Stimulated activated CD8-positive, alpha-beta memory T cell treated with anti-CD3 and anti-CD28 coated beads, Interleukin-12 subunit alpha, Interleukin-12 subunit beta, amount 100 ng/mL, for 1 hour (primary cell): ENCODE measurements at places on chromosomes 3 and 15.

GRCh38 chr3:72505539-72506405 is 342.5 kb downstream of the SHQ1 start:
- DNase-seq, result no peak

DNA sequence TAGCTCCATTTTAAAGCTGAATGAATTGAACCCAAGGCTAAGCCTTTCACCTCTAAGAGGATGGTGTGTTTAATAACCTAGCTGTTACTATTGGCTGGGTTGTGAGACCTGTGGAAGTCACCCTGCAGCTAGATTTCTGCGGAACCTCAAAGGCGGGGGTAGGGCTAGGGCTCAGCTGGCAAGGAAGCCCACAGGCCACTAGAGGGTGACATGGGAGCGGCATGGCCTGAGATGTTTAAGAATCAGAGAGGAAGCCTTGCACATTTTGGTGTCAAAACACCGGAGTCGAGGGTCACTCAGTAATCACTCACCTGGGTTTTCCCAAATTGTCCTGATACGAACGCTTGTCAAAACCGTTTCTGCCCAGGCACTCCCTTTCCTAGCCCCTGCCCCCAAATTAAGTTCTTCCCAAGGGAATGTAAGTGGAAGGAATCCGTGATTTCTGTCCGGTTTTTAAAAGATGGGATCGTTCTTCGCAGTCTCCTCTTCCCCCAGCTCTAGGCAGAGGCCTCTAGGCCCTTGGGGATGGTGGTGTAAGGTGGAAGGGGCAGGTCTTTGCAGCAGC is 3.8 kb upstream of the ACAD9 start:
- DNase-seq, result peak; percentile 23

DNA sequence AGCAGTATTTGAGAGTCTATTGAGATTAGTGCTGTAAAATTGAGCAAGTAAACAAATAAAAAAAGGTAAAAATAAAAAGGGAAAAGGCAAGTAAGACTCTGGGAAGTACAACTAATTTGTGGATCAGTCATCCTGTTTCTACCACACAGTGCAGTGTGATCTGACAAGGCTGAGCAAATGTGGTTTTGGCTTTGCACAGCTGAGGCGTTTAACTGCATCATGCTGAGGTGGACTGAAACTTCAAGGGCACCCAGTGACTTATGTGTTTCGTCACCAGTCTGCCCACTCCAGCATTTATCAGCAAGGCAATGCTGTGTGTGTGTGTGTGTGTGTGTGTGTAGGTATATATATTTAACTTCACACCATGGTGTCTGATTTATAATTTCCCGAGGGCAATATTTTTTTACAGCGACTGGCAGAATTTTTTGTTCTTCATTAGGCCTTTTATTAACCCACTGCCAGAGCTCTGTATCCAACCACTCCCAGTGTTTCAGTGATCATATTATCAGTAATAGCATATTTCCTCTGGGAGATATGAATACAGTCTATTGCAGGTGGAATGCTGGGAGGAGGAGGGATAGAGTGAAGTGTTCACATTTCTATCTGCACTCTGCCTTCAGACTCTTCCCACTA is 131.5 kb upstream of the SATB1 start:
- peak; percentile 16 for DNase-seq

GRCh38 chr3:170741756-170742529 is 128.1 kb downstream of the RPL22L1 start:
- no peak for DNase-seq

DNA sequence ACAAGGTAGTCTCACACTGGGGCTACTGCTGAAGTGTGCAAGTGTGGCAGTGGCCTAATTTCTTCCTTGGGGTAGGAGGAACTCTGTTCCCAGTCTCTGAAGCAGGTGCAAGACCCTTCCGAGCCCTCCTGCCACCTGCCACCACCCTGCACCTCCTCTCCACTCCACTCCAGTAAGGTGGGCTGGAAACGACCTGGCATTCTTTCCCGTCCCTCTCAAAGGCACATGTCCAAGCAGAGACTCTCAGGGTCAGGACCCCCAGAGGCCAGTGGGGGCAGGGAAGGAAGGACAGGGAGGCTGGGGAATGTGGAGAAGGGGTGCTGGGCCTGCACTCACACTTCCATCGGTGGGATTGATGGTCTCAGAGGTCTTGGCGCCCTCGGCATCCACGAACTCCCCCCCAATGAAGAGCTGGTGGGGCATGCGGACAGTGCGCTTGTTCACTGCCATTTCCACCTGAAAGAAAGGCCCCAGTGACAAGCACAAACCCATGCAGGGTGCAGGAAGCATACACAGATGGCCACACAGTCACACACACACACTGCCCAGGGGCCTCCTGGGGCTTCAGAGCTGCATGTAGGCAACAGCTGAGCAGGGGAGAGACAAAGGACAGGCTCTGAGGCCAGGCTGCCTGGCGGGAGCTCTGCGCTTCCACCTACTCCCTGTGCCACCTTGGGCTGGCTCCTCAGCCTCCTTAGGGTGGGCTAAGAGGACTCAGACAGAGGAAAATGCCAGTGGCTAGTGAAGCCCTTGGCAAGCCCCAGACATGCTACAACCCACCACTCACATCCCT is 43.8 kb downstream of the ALDH1L1 start:
- no peak for DNase-seq

- DNase-seq, result no peak
Measured at GRCh38 chr3:170128977-170129431, 52.5 kb downstream of the PHC3 start.

DNA sequence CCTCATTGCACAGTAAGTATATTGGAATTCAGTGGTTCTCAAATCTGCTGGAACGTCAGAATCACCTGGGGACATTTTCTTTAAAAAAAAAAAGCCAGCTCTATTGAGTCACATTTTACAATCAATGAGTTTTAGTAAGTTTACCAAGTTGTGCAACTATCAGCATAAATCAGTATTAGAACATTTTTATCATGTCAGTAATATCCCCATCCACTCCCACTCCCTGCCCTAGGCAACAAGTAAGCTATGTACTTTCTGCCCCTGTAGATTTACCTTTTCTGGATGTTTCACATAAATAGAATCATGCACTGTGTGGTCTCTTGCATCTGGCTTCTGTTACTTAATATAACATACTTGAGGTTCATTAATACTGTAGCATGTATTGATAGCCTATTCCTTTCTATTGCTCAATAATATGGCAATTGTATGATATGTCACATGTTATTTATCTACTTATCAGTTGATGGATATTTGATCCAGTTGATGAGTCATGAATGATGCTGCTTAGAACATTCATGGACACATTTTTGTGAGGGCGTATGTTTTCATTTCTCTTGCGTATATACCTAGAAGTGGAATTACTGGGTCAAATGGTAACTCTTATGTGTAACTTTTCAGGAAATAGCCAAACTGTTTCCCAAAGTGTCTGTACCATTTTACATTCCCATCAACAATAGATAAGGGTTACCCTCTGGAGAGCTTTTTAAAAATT is 180.5 kb downstream of the THSD4 start:
- no peak for DNase-seq

DNA sequence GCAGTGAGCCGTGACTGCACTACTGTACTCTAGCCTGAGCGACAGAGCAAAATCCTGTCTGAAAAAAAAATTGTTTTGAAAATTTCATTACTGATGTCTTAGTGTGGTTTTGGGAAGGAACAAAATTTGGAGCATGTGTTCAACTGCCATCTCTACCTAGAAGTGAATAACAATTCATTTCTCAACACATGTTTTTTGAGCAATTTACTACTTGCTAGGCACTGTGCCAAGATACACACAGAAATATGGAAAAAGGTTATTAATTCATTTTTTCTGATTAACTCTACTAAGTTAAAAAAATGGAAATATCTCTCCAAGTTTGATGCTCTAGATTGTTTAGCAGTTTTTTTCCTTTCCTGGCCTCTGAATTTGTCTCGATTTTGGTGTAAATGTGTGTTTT is 5.2 kb upstream of the TCF12 start:
- no peak for DNase-seq

GRCh38 chr3:150135287-150135721 is 164.6 kb upstream of the PFN2 start:
- no peak for DNase-seq

DNA sequence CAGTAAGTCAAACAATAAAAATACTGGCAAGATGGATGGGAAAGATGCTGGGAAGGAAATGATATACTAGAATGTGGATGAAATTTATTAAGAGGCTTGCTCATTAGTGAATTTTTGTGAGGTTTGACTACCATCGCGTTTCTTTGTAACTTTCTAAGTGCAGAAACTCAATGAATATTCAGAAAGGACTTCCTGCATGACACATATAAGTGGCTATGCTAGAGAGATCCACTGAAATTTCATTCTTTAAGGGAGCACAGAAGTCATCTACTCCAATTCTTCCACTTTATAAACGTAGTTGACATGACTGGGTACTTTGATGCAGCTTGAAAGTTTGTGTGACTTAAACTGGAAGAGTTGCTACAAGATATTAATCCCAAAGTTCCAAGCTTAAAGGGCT is 88.0 kb downstream of the SHQ1 start:
- DNase-seq, result no peak

DNA sequence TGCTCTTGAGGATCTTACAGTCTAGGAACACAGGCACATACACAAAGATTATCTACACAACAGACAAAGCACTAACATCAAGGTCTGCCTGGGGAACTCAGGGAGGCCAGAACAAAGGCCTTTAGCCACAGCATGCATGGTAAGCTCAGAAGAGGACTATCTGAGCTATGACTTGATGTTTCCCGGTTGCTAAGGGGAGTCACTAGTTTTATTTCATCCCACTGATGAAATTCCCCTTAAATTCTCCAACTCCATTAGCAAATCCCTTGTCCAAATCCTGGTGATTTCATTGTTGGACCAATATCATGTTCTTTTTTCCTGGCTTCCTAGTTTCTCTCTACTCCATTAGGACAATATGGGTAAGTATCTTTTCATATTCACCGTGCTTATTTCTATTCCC is 23.3 kb downstream of the FBN1 start:
- DNase-seq, result no peak

- no peak for DNase-seq
Measured at GRCh38 chr15:49179433-49180190, 9.6 kb downstream of the GALK2 start.

DNA sequence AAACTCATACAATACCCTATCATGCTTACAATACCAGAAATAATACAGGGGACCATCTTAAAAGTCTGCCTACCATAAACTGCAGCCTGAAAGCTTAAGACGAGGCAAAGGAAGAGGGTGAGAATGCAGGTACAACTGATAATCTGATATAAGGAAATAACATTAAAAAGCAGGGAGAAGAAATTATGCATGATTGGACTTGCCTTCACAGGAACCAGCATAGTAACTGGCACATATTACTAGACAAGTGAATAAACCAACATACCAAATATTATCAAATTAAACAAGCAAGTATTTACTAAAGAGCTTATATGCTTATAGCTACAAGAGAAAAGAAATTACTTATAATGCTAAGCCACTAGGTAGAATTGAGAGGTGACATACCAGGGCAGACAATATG is 18.7 kb downstream of the ANKRD28 start:
- DNase-seq, result no peak

GRCh38 chr15:100224206-100225185 is 117.3 kb downstream of the ADAMTS17 start:
- DNase-seq, result no peak

- no peak for DNase-seq
Measured at GRCh38 chr3:154334973-154335420, 10.7 kb upstream of the DHX36 start.

GRCh38 chr3:52068055-52068571 is 11.7 kb upstream of the DUSP7 start:
- DNase-seq, result no peak

DNA sequence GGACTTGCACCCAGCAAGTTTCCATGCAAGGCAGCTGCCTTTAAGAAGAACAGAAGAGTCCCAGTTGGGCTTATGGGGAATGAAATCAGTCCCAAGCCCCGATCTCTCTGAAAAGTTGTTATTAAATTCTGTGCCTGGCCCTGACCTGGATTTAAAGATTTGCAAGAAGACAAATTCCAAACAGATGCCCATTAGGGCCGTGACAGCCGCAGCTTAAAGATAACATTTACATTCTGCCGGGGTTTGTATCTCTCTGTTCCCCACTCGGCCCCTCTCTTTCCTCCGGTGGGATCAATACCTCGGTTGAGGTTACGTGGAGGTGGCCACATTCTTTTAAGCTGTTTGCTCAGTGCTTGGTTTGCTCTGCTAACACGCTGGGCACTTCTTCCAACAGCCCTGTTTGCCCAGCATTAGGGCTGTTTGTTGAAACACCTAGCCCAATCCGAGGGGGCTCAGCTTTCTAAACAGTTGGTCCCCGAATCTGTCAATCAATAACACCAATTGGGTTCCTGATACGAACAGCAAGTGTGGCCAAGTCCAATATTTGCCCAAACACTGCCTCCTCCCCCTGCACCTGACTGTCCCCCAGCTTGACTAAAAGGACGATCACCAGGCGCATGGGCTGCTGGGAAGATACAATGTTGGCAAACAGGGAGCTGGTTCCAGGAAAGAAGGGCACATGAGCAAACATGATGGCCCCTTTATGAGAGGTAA is 108.6 kb downstream of the RPLP1 start:
- DNase-seq, result no peak

DNA sequence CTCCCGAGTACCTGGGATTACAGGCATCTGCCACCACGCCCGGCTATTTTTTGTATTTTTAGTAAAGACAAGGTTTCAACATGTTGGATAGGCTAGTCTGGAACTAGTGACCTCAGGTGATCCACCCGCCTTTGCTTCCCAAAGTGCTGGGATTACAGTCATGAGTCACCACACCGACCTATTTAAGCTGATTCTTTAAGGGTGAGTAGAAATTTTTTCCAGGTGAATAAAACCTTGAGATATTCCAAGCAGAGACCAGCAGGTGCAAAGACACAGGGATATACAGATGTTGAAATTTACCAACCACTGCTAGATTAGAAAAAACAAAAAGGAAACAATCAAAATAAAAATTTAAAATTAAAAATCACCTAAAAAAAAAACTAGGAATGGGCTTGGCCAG is 74.4 kb upstream of the CHRNB4 start:
- no peak for DNase-seq

DNA sequence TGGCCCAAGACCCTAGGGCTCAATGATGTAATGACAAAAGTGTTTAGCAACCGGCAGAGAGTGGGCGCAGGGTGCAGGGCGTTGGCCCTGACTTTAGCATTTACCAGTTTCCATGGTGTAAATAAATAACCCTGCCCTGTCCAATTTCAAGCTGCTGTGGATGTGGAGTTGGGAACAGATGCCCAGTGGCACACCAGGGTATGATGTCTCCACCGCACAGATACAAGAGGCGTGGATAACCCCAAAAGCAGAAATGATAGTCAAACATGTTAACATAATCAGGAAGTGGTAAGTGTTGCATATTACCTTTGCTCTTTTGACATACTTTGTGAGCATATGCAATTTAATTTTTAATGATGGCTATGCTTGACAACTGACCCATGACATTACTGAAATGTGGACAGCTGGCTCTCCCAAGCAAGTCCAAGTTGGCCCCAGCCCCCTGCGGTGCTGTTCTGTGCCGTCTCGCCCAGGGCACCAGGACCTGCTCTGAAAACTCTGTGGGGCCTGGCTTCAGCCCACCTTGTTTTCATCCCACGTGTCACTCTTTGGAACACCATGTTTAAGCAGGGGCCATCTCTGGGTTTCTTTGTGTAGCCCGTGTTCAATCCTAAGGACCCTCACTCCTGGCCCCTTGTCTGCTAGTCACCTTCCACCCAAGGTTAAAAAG is 10.8 kb upstream of the ANPEP start:
- DNase-seq, result no peak
